ENCODE measurements at places on chromosomes 16 and 17.

- DNase-seq = no peak
Observed at GRCh38 chr17:55606488-55606815, 95.2 kb upstream of the SMIM36 start.

- no peak for DNase-seq
Observed at GRCh38 chr16:87824016-87824990, 45.0 kb downstream of the SLC7A5 start.

DNA sequence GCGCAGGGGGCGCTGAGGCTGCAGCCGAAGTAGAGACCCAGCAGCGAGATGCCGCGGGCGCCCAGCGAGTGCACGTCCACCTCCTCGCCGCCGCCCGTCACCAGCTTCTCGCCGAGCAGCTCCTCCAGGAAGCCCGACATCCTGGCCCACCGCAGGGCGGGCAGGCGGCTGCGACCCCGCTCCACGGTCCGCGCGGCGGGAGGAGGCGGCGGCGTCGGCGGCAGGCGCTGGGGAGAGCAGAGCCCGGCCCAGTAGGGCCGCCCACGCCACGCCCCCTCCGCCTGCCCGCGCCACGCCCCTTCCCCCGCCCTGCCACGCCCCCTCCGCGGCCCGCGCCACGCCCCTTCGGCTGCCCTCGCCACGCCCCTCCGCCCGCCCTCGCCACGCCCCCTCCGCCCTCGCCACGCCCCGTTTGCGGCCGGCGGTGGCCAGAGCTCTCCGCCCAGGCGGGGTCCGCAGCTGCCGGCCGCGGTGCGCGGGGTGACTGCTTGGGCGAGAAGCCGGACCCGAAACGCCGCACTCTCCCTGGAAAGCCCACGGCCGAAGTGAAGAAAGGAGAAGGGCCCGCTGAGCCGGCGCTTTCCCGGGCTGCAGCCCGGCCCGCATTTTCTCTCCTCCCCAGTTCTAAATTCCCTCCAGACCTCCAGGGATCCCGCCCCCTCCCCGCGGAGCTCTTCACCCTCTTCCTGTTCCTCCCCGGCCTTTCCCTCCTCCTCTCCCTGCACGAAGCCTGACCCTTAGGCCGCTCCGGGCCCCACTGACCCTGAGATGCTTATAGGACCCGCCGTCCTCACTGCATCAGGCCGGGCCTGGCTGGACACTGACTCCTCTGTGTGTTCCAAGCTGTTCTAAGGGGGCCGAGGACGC is at the start of gene NXN:
TSS of gene NXN (minus strand) at position 238 of the 867 bp plus-strand sequence.
- peak; percentile 30 for DNase-seq

GRCh38 chr16:62177351-62178203 is 141.3 kb upstream of the CDH8 start:
- no peak for DNase-seq

- DNase-seq = no peak
Observed at GRCh38 chr17:28196636-28197035, 122.4 kb upstream of the TMEM97 start.
